GM04503 (cell line): ENCODE measurements at places on chromosomes 3 and 15.
A peak's percentile ranks its signal among the peaks of the same experiment; 100 is the strongest.

GRCh38 chr15:85704720-85705429 lies 89.8 kb downstream of the KLHL25 start:
- DNase-seq: no peak

DNA sequence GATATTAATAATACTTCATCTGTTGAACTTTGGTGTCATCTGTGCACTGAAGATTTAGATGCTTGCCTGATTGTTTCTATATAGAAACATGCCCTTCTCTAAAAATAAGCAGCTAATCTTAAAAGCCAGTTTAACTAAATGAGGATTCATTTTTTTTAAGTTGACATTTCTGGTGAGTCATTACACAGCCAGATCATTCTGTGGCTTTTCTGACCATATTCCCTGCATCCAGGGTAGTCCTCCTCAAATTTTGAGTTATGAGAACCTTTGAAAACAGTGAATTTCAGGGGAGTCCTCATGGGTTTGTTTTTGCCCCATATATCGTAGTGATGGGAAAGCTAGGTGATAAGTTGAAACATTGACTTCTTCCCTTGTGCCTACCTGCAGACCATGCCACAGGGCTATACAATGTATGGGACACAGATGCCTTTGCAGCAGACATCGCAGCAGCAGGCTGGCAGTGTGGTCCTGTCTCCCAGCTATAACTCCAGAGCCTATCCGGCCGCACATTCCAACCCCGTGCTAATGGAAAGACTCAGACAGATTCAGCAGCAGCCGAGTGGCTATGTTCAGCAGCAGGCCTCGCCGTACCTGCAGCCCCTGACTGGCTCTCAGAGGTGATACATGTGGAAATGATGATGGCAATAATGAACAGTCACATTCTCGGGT lies 26.5 kb upstream of the P2RY12 start:
- DNase-seq: no peak

DNA sequence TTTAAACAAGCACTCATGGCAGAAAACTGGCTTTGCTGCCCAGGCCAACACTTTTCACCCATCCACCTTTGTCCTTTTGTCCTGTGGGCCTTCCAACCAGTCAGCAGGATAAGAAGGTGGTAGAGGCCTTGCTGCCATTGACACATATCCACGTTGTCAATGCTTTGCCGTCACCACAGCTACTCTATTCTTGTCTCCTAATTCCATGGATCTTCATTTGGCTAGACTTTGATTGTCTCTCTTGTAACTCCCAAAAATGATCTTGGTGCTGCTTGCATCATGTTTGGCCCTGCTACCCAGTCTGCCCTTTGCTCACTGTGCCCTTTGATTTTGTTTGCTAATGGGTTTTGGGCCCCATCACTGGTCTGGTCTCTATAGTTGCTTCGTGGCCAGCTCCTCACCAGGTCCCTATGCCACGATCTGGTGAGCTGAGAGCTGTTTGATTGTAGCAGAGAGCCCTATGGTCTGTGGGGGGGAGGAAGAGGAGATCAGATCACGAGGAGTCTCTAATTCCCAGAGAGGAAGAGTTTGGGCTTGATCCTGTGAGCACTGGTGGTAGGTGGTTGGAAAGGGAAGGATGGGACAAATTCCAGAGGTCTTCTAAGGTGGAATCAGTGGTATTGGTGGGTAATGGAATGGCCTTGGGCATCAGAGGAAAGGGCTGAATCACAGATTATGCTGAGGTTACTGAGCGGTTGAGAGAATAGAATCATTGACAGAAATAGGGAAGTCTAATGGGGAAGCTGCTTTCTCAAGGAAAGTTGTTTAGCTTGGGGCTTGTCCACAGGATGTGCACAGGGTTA lies 40.3 kb downstream of the ABHD2 start:
- DNase-seq: no peak

DNA sequence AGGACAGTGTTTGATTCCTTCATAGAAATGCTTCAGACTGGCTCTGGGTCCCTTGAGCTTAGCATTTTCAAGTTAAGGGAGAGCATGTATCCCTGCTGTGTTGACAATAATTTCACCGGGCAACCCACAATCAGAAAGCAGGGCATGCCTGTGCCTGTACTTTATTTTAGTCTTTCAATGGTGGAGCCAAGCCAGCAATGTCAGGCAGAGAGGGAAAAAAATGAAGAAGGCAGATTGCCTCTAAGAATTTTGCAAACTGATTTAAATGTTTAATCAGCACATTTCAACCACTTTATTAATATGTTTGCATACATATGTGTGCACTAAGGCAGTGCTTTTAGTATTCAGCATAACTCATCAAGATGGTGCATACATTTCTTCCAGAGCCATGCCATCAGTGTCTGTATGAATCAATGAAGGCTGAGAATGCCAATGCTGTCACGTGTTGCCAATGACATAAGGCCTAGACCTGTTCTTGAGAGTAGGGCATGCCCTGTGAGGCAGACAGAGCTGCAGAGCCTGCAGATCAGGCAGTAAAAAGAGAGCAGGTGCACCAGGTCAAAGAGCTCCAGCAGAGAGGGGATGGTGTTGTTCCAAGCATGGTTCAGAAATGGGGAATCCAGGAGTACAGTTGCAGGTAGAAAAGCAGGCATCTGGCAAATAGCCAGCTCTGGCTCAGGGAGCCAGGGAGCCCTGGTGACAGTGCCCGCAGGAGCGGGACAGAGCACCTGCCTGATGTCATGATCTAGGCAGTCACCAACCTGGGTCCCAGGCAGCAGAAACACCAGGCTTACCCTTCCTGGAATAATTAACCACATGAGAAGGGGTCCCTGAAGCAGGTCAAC lies 508.5 kb downstream of the GABRG3 start:
- no peak for DNase-seq

DNA sequence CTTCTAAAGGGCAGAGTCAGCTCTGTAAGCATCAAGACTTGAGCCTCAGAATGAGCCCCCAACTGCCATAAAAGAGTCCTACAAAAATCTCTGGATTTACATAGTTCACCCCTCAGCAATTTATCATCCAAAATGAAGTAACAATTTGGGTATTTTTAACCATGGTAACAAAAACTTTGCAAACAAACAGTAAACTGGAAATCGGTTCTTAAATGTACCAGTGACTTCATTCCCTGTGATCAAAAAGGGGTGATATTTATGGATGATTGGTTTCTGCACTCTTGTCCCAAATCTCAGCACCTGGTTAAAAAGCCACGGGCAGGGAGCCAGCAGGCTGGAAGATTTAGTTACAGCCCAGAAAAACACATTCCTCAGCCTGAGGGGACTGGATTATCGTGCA lies 73.6 kb downstream of the TFG start:
- DNase-seq: peak; percentile 31

- DNase-seq: no peak
Measured at GRCh38 chr15:68626283-68626682, 47.5 kb downstream of the CORO2B start.

DNA sequence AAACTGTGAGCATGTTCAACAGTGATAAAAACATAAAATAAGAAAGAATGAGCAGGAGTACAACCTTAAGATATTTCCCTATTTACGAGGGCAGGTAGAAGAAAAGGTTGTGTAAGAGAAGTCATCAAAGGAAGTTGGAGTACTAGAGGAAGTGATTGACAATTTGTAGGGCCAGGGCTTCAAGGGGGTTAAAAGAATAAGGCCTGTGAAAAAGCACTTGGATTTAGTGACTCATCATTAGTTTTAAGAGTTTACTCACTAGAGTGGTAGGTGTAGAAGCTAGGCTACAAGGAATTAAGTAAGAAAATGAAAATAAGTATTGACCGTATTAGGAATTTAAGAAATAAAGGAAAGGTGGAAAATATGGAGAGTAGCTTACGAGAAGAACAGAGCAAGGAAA lies 23.6 kb downstream of the KCNMB3 start:
- no peak for DNase-seq

- DNase-seq: no peak
Measured at GRCh38 chr3:124034016-124034843, 42.3 kb upstream of the ROPN1 start.

DNA sequence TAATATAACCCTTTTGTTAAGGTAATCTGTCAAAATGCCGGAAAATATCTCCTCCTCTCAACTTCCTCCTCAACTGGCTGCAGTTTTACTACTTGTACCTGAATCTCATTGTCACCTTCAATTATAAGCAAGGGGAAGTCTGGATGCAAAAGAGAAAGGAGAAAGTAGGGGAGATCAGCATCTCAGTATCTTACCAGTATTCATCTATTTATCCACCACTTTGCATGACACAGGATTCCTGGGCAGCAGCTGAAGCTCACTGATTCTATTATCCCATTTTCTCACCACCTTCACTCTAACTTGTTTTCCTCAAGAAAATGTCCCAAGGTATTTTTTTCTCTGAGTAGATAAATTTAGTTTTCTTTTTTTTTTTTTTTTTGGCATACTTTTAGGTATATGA lies 440.5 kb upstream of the CBLB start:
- DNase-seq: no peak

GRCh38 chr3:182904164-182904563 lies 76.2 kb downstream of the DCUN1D1 start:
- DNase-seq: no peak

GRCh38 chr3:170037463-170038433 lies at the start of gene GPR160:
GPR160 (plus strand) TSS chr3:170037995; CDS start chr3:170083973, 45,978 bp downstream.
- DNase-seq: no peak

GRCh38 chr3:124658270-124658669 lies 72.0 kb upstream of the UMPS start:
- no peak for DNase-seq

DNA sequence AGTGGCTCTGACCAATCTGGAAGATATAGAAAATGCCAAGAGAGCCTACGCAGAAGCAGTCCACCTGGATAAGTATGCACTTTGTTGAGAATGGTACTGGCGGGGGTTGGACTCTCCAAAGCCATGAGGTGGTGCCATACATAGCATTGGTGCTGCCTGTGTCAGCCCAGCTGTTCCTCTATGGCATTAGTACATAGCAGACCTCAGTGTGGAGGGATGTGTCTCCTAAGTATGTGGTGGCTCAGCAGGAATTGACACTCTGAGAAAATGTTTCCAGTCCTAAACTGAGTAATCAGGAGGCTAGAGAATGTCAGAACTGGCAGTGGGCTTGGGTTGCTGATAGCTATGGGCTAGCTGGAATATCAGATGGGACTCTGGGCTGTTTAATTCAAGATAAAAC lies 48.4 kb downstream of the ADPGK start:
- DNase-seq: no peak

- no peak for DNase-seq
Measured at GRCh38 chr15:67579164-67579563, 36.7 kb downstream of the MAP2K5 start.
